Stimulated activated CD8-positive, alpha-beta memory T cell treated with anti-CD3 and anti-CD28 coated beads, Interleukin-2, amount 100 ng/mL, for 1 hour (primary cell): ENCODE measurements at places on chromosomes 1 and 21.

DNA sequence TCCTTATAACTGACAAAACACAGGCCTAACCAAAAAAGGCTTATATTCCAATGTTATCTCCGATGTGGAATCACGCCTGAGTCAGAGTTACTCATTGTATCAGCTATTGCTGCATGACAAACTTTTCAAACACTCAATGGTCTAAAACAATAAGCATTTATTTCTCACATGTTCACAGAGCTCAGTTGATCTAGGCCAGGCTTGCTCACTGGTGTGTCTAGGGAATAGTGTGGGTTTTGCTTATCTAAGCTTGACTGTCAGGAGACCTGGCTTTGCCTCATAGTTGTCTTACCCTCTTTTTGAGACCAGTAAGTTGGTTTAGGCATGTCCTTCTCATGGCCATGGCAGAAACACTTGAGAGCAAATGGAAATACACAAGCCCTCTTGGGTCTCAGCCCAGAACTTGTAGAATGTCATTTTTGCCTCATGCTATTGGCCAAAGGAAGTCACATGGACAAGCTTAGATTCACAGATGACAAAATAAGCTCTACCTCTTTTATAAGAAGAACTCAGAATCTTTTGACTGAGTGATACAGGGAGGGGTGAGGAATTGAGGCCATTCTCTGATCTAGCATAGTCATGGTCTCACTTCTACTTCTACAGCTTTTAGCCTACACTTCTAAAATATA, 130.8 kb downstream of the HMCN1 start:
- no peak for DNase-seq

- DNase-seq = no peak
These were observed 57.3 kb downstream of the NFASC start for GRCh38 chr1:204927673-204928641.

- DNase-seq = no peak
These were observed 138.1 kb downstream of the TPR start for GRCh38 chr1:186236921-186237320.

DNA sequence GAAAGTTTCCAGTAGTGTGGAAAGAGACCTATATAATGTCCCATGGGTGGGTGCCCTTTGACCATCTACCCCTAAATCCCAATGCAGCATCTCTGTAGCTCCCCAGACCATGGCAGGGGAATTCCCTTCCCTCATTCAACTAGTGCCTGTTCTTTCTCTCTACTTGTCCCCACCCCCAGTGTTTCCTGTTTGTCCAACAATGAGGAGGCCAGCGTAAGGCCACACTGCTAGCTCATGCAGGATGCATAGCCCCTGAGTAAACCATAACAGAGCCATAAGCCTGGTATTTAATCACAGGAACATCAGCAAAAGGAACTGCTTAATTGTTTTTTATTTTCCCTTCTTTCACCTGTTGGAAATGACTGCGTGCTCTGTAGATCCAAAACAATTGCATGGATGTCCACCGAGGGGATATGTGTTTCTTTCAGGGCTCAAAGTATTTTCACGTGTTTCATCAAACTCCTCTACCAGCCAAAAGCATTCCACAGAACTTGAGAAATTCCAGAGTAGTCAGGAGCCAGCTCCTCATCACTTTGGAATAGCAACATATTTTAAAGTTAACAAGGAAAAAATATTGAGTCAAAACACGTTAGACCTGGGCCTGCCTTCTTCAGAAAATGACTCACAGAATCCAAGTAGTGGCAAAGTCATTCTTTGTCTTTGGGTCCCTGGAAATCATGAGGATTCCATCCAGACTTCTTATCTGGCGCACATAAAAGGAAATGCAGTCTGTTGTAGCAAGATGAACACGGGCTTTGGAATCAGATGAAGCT, 162.5 kb upstream of the SGIP1 start:
- DNase-seq = no peak

- DNase-seq = no peak
These were observed 9.9 kb upstream of the CCN1 start for GRCh38 chr1:85570446-85571180.

DNA sequence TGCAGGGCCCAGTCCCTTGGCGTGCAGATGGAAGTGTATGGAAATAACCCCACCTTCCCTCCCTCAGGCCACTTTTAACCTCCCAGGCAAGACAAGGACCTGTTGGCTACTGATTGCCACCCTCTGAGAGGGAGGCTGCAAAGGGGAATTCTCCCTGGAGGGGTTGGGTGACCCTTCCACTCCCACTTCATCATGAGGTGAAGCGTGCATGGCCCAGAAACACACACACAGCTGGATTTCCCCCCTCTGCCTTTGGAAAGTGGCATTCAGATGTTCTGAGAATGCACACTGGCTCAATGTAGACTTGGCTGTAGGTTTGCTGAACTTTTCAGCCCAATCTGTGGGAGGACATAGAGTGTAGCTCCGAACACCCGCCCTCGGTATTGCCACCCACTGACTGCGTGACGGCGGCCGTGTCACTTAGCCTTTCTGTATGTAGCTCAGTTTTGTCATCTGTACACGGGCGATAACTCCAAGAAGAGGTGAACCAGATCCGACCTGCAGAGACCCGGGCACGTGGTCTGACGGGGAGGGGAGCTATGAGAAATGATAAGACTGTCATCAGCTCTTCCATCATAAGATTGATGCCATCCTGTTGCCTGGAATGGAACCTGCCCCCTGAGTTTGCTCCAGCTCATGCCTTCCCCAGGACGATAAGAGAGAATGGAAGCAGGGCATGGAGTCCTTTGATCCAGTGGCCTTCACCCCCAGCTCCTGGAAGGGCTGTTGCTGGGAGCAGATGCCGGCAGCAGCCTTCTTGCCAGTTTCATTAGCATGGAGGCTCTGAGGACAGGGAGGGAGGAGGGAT, 19.3 kb downstream of the MIIP start:
- no peak for DNase-seq

DNA sequence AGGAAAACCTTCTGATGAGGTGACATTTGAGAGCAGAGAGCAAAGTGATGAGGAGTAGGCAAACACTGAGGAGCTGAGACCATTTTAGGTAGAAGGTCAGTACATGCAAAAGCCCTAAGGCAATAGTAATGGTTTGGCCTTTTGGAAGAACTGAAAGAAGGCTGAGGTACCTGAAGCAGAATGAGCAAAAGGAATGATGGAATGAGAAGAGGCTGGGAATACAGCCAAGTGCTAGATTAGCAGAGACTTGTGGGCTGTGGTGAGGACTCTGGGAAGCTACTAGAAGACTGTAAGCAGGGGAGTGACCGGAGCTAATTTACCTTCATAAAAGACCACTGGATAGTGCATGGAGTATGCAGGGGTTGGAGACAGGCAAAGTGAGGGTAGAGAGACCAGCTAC, 77.9 kb downstream of the GFI1 start:
- no peak for DNase-seq
